ENCODE measurements at places on chromosomes 16 and 17.

DNA sequence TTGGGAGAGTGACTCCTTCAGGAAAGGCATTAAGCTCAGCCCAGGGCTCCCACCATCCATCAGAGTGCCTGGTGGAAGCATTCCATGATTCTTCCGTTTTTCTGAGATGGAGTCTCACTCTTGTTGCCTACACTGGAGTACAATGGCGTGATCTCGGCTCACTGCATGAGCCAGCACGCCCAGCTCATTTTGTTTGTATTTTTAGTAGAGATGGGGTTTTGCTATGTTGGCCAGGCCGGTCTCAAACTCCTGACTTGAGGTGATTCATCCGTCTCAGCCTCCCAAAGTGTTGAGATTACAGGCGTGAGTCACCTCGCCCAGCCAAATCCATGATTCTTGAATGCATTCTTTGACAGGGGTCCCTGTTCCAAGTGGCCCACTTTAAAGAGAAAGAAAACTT, 23.1 kb downstream of the MIS12 start:
- peak; percentile 77 for DNase-seq

GRCh38 chr17:5019475-5019956, 15.7 kb downstream of the SLC52A1 start:
- DNase-seq, result peak; percentile 15

DNA sequence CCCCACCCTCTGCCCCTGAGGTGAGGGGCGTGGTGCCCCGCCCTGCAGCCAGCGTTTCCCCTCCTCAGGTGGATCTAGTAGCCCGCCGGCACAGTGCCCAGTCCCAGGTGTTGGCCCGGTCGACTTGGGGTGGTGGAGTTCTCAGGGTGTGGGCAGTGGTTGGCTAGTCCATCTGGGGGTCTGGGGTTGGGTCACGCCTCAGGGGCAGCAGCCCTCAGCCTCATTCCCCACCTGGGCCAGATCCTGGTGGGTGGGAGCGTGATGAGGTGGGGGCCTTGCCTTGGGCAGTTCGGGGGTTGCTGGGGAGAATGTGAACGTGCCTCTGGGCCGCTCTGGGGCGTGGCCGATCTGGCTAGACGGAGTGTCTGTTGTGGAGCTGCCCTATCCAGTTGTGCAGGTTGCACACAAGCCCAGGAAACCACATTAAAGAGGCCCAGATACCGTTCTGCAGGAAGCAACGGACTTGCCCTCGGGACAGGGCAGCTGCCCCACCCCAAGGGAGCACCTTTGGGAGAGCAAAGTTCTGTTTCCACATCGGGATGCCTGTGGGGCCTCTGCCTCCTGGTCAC, 32.0 kb downstream of the GSE1 start:
- no peak for DNase-seq

DNA sequence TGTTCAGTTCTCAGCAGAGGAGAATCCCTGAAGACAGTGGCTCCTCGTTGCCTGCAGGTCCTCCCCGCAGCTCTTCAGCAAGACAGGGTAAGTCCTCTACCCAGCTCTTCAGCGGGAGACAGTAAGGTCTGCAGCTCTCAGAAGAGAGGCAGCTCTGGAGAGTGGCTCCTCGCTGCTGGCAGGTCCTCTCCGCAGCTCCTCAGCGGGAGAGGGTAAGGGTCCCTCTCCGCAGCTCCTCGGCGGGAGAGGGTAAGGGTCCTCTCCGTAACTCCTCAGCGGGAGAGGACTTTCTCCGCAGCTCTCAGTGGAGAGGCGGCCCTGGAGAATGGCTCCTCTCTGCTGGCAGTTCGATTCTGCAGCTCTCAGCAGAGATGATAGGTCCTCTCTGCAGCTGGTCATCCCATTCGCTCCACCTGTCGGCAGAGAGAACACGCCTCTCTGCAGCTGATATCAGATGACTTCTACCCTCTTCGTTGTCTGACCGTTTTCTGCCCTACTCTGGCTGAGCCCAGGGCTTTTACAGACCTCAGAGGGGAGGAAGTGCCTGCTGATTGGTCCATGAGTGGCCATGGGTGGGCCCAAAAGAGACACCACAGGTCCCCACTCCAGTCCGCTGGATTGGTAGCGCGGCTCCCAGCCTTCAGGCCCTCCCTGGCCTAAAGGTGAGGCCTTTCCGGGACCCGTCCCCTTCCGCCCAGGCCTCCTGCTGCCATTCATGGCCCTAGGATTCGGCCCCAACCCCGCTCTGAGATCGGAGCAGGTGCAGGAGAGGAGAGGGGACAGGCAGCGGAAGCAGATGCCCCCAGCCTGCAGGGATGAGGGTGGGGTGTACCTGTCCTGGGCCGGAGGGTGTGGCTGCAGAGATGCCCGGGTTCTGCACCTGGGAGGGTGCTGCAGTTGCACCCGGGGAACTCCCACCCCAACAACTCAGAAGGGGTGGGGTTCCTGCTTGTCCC, 11.9 kb upstream of the SHCBP1 start:
- no peak for DNase-seq

DNA sequence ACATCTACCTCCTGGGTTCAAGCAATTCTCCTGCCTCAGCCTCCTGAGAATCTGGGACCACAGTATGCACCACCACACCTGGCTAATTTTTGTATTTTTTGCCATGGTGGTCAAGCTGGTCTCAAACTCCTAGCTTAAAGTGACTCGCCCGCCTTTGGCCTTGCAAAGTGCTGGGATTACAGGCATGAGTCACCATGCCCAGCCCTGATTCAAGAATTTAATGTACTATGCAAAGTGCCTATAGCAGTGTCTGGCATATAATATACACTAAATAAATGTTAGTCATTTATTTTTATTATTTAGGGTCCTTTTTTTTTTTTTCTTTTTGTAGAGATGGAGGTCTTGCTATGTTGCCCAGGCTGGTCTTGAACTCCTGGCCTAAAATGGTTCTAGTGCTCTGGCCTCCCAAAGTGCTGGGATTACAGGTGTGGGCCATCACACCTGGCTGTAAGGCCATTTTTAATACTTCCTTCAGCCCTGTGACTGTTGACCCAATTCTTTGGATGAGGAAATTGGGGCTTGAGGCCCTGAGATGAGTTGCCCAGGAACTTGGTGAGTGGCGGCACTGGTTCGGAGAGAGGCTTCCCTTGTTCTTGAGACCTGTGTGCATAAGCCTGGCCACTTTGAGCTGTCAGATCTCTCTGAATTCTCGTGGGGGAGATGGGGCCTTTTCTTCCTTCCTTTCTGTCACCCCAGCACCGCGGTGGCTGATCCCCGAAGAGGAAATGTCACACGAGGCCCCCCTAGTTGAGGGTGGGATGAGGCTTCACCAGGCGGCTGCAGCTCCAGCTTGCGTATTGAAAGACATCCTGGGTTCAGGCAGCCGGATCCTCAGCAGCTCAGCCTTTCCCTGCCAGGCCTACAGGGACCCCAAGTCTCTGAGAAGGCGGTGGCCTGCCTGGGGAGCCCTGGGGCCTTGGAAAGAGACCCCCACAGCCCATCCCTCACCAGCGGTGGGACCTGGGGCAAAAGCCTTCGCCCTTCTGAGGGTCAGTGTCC, 38.7 kb downstream of the LAT start:
- peak; percentile 23 for DNase-seq

DNA sequence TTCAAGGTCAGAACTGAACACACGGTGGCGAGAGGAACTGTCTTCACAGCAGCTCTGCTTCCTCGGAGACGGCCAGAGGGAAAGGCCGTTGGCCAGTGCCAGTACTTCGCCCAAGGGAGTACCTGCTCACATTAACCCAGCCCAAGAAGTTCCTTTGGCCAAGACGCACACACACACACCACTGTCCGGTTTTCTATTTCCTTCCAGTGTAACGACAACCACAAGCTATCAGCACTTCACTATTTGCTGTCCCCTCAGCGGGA, 744 bp upstream of the GGNBP2 start:
- peak; percentile 67 for DNase-seq

- no peak for DNase-seq
Observed at GRCh38 chr16:11725457-11725856, 17.2 kb downstream of the TXNDC11 start.

- DNase-seq, result no peak
Observed at GRCh38 chr16:77336637-77337036, 98.2 kb downstream of the ADAMTS18 start.

GRCh38 chr17:6558276-6558675, 1.9 kb upstream of the PITPNM3 start:
- DNase-seq, result no peak

DNA sequence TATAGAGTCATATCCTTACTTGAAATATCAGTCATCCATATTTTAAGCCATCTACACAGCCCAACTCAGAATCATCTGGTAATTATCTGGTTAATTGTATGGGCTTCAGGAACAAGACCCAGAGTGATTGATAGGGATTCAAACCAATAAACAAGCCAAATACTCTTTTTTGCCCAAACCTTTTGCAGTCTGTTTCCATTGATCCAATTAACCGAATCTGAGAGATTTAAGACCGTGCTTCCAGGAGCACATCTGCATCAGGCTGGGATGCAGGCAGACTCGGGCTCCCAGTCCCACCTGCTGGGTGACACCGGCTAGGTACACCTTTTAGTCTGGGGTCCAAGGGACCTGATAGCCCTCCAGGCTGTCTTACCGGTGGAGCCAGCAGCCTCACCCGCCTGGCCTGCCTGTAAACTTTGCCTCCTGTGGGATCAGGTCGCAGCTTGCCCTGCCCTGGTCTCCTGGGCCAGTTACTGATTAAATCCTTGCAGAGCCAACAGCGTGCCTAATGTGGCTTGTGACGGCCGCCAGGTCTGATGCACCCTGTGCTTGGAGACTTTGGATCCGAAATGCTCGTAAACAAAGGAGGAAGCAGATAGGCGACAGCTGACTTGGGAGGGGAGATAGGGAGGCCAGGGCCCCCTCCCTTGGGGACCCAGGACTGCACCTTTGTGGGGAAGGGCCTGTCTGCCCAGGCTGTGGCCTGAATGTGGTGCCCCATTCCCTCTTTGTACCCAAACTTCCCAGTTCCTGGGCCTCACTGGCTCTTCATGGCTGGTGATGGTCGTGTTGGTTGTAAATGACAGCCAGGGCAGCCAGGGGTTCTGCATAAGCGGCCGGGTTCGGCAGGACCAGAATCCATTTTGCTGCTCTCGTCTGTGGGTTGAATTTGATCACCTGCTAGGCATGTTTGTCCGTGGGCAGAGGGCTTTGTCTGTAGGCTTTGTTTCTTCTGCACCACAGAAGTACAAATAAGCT, 3.8 kb downstream of the CMIP start:
- DNase-seq, result no peak

DNA sequence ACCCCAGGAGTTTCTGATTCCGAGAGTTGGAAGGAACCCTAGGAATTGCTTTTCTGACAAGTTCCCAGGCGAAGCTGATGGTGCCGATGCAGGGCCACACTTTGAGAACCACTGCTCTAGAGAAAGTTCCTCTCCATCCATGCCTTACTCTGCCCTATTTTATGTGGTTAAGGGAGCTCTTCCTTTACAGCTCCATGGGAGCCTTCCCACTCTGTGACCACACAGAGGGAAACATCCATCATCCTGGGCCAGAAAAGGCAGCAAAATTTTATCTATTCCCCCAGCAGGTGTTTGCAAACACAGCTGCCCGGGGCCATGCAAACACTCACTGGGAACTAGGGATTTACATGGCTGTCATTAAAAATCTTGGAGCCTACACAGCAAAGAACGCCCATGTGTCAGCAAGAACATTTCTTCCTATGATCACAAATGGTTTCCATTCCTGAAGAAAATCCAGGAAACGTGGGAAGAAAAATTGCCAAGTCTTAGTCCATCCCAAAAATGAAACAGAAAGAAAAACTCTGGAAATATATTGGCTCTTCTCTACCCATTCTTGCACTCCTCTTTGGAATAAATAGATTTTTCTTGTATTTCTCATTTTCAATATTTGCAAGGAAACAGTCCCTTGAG, 252.7 kb downstream of the PMP22 start:
- DNase-seq, result no peak
